ENCODE measurements at places on chromosomes 4 and X.

DNA sequence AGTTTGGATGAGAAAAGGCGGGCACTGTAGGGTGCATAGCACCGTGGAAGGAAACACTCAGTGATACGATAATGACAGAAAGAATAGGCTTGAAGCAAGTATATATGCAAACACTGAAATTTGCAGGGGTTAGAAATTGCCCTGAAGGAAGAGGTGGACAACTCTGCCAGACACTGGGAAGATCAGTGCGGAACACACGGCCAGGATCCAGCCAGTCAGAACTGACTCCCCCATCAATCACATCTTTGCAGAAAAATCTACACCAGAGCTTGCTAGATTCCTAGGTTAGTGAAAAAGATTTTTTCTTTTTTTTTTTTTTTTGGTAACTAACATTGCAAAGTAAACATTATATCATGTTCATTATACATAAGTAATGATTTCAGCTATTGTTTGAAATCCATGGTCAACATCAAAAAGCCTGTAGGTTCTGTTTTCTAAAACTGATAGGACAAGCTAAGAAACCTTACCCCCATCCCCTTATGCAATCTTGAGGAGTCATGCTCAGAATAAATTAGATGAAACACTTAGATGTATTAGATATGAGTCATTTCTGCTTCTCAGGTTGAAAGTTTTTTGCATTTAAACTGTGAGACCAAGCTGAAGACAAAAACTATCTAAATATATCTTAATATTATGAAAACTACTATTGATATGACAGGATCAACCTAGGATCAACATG, 38.9 kb downstream of the TRIML1 start:
- no peak for DNase-seq

- no peak for DNase-seq
Measured at GRCh38 chrX:8784162-8784561, 17.0 kb downstream of the FAM9A start.

GRCh38 chrX:134933911-134934310, 56.9 kb upstream of the SMIM10 start:
- DNase-seq, result peak; percentile 71

- DNase-seq, result no peak
Measured at GRCh38 chr4:102143433-102143832, 201.8 kb downstream of the SLC39A8 start.

- no peak for DNase-seq
Measured at GRCh38 chr4:152399246-152399645, 136.6 kb downstream of the FBXW7 start.

- DNase-seq, result no peak
Measured at GRCh38 chr4:74316397-74316796, 8.1 kb downstream of the EPGN start.

DNA sequence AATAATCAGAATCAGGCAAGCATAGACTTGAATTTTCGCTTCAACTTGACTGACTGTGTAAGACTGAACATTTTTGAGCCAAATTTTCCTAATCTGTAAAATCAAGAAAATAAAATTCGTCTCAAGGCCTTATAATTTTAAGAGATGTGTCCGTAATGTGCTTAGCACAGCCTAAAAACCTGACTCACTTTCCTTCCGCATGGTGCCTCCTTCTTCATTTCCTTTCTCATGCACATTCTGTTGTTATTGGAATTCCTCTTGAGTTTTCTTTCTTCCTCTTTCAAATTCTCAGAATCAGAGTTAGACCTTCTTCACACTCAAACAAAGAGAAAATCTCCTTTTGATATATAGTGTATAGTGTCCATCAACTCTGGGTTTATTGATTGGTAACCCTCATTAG, 208.9 kb upstream of the SLIT2 start:
- no peak for DNase-seq

- DNase-seq, result no peak
Measured at GRCh38 chr4:47195706-47196105, 164.3 kb downstream of the GABRB1 start.

DNA sequence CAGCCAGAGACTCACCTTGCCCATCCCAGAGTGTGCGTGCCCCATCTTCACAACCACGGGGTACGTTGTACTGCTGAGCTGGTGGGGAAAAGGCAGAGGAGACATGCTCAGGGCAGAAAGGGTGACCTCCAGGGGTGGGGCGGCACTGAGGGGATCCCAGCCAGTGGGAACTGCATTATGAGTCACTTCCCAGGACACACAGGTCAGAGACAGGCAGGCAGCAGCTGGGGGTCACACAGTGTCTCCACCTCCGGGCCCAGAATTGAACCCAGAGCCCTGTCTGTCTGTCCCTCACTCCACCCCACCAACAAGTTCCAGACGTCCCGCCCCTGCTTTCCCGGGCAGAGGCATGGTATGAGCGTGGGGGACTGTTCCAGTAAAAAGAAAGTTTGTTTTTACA, 4.8 kb upstream of the TIMP1 start:
- DNase-seq, result no peak

- no peak for DNase-seq
Measured at GRCh38 chrX:79371101-79371500, 4.0 kb upstream of the ITM2A start.

- DNase-seq, result no peak
Measured at GRCh38 chrX:123878252-123878721, 18.4 kb downstream of the XIAP start.

GRCh38 chr4:37236165-37236564, 8.4 kb upstream of the NWD2 start:
- DNase-seq, result peak; percentile 5

DNA sequence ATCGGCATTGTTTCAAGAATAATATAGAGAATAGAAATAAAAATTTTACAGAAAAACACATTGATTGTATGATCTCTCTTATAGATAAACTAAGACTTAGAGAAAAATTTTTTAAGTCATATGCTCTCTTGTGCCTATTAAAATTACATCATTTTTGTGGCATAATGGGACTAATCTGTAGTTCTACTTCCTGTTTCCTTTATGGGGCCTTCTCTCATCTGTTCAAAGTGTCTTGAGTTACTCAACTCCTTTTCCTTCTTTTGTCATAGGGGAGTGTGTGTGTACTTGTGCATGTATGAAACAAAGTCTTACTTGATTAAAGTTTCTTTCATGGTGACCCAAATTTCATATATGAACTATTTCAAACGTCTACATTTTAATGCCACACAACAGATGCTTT, 1448.9 kb upstream of the TENM3 start:
- no peak for DNase-seq

DNA sequence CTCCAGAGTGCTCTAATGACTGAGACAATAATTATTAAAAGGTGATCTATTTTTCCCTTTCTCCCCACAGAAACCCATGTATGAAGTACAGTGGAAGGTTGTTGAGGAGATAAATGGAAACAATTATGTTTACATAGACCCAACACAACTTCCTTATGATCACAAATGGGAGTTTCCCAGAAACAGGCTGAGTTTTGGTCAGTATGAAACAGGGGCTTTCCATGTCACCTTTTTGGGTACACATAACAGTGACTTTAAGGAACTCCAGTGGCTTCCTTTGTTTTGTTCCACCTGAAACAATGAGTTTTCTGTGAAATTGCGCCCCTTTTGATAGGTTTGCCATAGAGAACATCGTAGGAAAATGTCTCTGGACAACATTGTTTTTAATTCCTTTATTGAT, 69.6 kb downstream of the KIT start:
- DNase-seq, result no peak

GRCh38 chr4:123037804-123038203, 115.4 kb upstream of the NUDT6 start:
- peak; percentile 44 for DNase-seq

GRCh38 chr4:64360664-64361398, 48.4 kb downstream of the TECRL start:
- DNase-seq, result no peak

DNA sequence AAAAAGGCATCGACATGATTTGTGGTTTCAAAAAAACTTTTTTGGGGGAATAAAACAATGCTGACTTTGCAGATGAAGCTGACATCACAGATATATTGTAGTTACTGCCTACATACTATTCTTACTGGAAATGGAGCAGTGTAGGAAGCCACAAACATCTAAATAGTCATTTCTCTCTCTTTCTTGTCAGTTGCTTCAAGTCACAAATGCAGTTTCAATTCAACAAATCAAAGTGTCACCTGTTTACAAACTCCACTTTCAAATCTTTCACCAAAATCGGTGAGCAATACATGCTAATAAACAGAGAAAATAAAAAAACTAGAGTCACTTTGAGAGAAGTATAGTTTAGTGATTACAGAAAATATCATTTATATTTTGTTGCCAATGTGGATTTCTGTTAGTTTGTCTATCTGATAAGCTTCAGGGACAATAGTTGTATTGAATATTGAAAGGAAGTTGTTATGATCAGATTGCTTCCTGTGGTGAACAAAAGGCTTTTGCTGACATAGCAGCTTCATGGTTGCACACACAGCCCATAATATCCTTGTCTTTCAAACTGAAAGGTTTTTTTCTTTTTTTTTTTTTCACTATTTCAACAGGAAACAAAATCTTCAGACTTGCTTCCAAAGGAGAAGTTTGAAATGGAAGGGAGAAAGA, 49.7 kb upstream of the PTPN13 start:
- no peak for DNase-seq

DNA sequence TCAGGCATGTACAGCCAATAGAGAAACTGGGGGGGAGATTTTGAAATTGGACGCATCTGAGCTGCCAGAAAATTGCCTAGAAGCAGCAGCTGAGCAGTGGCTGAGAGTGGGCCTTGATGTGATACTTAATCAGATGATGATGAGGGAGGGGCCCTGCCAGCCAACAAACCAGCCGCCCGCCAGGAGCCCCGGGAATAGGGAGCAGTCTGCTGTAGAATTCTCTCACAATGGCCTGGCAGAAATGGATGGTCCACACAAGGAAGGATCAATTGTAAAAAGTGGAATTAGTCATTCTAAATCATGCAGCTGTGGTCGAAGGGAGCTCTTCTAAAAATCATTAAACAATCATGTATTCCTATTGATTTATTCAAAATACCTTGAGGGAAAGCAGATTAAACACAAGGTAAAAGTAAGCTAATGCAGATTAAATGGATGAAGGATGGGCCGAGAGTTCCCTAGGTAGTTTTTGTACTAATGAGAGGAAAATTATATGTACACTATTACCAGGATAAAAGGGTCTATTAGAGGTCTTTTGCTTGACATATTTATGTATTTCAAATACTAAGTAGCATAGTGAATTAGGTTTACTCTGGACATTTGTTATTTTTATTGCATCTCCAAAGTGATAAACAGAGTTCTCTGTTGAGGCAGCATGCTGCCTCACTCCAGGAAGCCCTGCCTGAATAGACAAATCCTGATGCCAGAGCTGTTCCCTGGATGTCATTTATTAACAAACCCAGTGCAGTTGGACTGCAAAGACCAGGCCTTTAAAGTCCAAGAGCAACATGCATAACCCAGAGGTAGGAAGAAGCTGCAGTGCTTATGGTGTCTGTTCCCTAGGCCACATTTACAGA, 91.3 kb downstream of the NKX6-1 start:
- no peak for DNase-seq

DNA sequence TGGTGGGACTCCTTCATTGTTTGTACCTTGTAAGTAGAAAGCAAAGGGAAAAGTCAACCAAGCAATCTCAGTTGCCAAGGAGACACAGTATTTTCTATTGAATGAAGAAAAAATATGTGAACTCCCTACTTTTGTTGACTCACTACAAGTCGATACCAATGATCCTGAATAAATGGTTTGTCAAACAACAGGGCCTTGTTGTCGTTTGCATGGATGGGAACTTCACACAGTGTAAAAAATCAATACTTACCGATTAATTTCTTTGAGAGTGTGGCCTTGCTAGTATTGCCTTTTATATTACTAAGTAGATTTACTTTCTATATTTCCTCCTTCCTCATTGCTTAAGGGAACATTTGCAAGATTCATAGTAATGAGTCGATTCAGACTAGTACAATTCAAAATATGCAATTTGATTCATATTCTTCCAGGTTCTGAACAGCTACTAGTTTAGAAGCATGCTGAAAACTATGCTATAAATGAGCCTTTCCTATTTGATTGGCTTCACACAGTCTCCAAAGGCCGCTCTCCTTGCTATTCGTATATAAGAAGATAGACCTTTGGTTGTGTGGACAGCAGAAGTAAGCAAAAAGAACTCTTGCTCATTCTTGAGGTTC, 108.0 kb downstream of the ZNF330 start:
- DNase-seq, result no peak

- peak; percentile 74 for DNase-seq
Measured at GRCh38 chr4:184355111-184355604, 119.2 kb downstream of the IRF2 start.

- DNase-seq, result no peak
Measured at GRCh38 chr4:184032091-184032490, 127.0 kb downstream of the STOX2 start.

GRCh38 chrX:51955200-51955599, 61.8 kb downstream of the MAGED1 start:
- DNase-seq, result no peak

DNA sequence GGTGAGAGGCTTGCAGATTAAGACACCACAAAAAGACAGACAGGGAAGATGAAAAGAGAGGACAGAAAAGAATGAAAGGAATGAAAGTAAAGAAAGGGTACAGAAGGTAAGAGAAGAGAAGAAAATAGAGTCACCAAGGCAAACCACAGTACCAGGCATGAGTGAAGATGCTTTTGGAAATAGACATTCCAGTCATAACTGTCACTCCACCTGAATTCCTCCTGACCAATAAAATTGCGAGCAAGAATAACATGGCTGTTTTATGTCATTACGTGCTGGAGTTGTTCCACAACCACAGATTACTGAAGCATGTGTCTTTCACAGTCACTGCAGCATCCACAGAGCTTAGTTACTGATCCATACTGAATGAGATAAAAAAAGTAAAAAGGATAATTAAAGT, 864.9 kb upstream of the SLIT2 start:
- DNase-seq, result peak; percentile 69

DNA sequence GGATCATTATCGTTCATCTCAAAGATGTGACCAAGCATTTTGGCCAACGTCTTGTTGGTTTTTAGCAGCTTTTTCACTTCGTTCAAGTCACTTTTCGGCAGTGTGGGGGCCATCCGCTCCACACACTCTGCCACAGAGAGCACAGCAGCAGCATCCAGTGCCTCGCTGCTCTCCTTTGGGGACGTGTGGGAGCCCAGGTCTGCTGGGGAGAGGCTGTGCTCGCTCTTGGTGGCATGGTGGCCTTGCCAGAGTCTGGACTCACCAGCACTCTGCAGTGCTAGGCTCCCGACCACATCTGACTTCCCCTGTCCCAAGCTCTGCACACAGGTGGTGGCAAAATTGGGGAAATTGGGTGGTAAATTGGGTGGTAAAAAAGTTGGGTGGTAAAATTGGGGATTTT, 50.6 kb downstream of the GPR50 start:
- no peak for DNase-seq

DNA sequence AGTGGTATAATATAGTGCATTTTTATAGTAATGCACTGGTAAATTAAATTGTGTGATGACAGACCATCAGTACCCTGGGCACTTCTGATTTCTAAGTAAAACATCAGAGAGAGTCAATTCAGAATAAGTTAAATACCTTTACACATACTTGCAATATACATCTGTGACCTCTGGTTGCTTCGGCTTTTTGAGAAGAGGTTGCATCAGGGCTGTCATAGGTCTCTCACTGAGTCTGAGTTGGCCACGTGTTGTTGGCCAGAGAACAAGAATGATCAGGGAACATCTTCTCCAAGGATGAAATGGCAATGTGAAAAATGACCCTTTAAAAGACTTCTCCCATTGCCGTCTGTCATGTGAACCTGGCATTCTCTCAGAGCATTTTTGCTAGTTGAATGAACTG, 36.9 kb upstream of the PUDP start:
- no peak for DNase-seq

- no peak for DNase-seq
Measured at GRCh38 chr4:181541396-181541795, 701.8 kb upstream of the TENM3 start.

GRCh38 chrX:78378476-78379115, 51.2 kb upstream of the CYSLTR1 start:
- DNase-seq, result no peak

Measured in RCC 7860 (cell line).